ENCODE measurements at places on chromosomes 13 and 19. TPM values are rescaled to one million over a fixed set of nuclear protein-coding genes. Genes with fewer than 3 reads are reported as not detected.

- no peak for DNase-seq
These were observed 87.6 kb downstream of the RNF17 start for GRCh38 chr13:24851546-24851945.

- DNase-seq = peak; percentile 59
These were observed 22.3 kb downstream of the TMEM161A start for GRCh38 chr19:19115954-19116353.

- DNase-seq = no peak
These were observed 12.8 kb downstream of the MIR17HG start for GRCh38 chr13:91360246-91360751.

DNA sequence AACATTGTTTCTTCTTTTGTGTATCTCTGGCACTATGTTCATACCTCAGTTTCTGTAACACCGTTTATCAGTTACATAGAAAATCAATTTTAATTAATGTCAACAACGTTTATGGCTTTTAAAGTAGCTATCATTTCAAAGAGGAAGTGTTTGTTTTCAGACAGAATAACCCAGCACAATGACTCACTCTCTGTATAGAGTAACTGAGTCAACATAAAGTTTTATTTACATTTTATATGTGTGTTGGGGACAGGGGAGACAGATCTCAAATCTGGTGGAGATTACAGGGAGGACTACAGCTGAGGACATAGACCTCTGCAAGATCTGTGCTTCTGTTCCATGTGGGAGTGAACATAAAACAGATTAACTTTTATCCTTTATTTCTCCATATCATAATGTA lies 2590.1 kb downstream of the PCDH9 start:
- DNase-seq = peak; percentile 2

DNA sequence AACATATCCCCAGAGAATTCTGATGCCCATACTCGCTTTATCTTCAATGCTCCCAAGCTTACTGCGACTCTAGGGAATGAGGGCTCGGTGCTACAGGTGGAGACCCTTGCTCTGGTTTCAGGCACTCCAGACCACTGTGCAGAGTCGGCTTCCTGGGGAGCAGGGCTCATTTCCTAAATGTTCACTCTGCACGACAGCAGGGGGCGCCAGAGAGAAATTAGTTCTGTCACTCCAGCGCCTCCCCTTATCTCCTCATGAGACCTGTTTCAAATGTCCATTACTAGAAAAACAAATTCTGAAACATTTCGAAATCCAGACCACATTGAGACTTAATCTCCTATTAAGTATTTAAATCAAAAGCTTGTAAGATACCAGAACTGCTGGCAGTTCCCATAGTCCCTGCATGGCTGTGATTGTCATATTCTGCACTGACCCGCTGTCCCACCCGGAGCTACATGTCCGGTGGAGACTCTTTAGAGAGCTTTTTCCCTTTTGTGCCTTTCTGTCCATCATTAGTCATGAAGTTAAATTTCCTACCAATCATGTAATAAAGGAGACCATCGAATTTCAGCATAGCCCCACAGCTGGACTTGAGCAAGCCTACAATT lies 22.4 kb downstream of the EPSTI1 start:
- peak; percentile 78 for DNase-seq

GRCh38 chr13:61110732-61111131 lies 304.9 kb downstream of the PCDH20 start:
- DNase-seq = no peak

Gene TEX30
- total RNA-seq = 35.7 TPM

Gene ARHGAP33
- total RNA-seq = 4.7 TPM
